CD4-positive, alpha-beta memory T cell (primary cell): ENCODE measurements at places on chromosomes 5 and 9. TPM values are rescaled to one million over a fixed set of nuclear protein-coding genes. Genes with fewer than 3 reads are reported as not detected.

DNA sequence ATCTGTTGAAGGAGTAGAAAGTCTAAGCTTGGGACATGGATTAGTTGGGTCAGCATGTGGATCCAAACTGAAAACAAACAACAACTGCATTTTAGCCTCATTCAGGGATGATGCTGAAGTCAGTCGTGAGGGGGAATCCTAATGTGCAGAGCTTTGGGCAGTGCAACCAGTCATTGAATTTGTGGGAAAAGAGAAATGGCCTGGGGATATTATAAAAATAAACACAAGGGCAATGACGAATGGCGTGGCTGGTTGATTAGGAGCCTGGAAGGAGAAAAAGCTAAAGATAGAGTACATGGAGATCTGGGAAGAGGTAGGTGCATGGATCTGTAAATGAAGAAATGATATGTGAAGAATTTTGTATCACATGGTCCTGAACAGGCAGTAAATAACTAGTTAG is 477.6 kb downstream of the TLE1 start:
- no peak for DNase-seq

DNA sequence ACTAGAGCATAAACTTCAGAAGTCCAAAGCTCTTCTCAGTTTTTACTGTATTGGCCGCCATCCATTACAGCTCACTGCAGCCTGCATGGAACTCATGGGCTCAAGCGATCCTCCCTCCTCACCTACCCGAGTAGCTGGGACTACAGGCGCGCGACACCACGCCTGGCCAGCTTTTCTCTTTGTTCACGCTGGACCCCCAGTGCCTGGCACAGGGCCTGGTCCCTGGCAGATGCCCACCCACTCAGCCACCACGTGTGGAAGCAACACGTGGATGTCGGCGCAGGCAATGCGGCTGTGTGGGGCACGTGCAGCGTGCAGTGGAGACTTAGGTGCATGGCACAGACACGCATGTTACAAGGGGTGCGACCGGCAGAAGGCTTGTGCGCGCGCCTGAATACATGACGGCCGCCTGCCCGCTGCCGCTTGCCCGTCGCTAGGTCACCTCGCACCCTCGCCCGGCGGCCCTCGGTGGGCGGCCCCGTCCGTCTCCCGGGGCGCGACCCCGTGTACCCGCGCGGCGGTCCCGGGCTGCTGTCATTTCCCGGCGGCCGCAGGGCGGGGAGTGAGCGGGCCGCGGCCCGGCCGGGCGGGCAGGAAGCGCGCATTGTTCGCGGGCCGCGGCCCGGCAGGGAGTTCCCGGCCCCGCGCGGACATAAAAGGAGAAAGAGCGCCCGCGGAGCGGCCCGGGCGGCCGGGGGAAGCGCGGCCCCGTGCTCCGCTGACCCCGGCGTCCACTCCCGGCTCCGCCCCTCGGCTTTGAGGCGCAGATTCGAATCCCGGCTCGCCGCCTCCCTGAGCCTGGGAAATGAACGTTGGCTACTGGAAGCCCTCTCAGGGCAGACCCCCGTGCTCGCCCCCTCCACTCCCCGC is 24.1 kb upstream of the PTGS1 start:
- no peak for DNase-seq

- no peak for DNase-seq
Observed at GRCh38 chr9:134283692-134284265, 42.5 kb upstream of the RXRA start.

GRCh38 chr5:78345485-78345884 is 14.9 kb upstream of the SCAMP1 start:
- no peak for DNase-seq

Gene SPOCK1
- not detected for total RNA-seq

DNA sequence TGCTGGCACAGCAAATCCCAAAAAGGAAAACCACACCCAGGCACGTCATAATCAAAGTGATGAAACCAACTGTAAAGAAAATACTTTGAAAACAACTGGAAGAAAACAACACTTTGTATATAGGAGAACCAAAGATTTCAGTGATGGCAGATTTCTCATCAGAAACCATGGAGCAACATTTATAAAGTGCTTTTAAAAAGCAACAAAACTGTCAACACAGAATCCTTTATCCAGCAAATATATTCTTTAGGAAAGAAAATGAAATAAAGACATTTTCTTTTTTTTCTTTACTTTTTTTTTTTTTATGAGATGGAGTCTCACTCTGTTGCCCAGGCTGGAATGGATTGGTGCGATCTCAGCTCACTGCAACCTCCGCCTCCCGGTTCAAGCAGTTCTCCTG is 5.3 kb upstream of the FAM151B start:
- no peak for DNase-seq

DNA sequence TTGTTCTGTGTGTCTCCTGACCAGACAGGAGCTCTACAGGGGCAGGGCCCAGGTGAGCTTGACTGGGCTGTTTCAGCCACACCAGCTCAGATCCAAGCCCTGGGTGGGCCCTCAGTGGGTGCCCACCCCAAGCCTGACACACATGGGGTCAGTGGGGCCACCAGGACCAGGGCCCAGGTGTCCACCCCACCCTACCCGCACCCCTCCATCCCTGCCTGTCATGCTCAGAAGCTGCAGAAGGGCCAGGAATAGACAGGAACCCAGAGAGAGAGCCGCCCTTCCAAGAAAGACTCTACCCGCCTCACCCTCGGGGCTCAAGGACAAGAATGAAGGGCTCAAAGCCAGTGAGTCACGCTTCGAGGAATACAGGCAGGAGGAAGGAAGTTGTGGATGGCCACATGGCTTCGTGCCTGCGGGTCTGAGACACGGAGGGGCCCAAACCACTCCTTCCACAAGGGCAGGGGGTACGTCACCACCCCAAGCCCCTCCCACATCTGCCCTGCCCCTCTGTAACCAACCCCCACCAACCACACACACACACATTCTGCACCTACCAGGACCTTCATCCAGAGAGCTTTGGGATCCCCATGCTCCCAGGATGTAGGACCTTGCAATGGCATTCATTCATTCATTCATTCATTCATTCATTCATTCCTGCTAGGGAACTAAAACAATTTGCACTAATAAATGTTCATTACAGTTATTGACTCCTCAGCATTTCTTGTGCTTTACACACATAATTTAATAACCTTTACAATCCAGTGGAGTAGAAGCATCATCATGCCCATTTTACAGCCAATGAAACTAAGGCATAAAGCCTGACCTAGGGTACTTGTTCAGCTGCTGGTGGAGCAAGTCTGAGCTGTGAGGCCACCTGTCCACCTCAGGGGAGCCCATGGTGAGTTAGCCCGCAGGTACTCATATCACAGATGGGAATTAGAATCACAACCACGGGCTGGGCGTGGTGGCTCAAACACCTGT is 55.9 kb upstream of the STXBP1 start:
- DNase-seq: peak; percentile 74

- DNase-seq: no peak
Observed at GRCh38 chr5:172894767-172895388, 60.8 kb downstream of the ERGIC1 start.

DNA sequence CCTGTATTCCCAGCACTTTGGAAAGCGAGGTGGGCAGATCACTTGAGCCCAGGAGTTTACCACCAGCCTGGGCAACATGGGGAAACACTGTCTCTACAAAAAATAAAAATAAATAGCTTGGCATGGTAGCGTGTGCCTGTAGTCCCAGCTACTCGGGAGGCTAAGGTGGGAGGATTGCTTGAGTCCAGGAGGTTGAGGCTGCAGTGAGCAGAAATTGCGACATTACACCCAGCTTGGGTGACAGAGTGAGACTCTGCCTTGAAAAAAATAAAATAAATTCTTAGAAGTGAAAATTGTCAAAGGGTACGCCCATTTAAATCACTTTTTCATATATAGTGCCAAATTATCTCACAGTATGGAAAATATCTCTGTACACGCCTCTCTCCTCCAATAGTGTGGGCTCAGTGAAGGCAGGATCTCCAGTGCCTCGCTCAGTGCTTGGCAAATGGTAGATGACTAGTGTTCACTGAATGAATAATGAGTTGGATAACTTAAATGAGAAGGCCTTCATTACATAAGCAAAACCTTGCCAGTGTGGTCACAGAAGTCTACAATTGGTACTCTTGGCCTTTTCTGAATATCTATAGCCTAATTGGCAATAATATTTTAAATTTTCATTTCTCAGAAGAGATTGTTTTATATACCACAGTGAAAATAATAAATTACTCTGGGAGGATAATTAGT is 9.4 kb upstream of the CCL28 start:
- DNase-seq: no peak

Gene LSM11
- 4.4 TPM for total RNA-seq

Gene ADAMTS2
- total RNA-seq: not detected

Gene PCA3
- not detected for total RNA-seq

DNA sequence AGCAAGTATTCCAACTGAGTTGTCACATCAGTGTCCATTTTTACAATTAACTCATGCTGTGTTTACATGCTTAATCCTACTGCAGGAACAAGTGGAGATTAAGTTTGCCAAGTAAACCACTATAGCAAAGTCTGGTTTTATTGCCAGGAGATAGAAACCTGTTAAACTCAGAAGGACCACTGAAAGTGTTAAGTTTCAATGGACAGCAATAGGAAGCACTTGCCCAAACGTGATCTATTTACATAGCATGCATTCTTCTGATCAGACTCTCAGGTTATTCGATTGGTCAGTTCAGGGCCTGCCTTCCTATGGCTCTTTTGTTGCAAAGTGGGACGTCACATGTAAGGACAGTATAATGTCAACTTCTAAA is 28.0 kb upstream of the IFNK start:
- DNase-seq: no peak

DNA sequence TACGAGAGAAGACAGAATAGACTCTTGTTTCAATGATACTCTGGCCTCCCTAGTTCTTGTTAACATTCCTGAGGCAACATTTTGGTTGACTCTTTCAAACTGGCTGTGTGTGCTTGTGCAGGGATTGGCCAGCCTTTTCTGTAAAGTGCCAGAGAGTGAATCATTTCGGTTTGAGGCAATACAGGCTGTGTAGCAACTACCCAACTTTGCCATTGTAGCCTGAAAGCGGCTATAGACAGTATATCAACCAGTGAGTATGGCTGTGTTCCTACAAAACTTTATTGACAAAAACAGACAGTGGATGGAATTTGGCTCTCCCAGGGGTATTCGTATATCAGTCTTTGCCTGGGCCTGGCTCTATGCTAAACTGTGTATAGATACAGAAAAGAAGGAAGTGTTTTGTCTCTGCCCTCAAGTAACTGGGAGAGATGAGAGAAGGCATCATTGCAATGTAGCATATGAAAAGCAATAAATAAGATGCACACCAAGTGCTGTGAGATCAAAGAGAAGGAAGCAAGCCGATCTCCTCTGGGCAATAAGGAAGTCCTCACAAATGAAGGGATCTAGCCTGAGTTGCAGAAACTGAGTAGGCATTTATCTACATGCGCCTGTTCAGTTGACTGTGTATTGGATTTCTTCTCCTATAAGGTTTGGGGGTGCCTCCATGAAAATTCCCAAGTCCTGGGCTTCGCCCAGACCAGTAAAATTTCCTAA is 568.0 kb upstream of the KLF4 start:
- DNase-seq: no peak

- no peak for DNase-seq
Observed at GRCh38 chr5:36058776-36059175, 7.9 kb downstream of the UGT3A2 start.

Gene PCDHGC5
- not detected for total RNA-seq

GRCh38 chr9:96062854-96063253 is 187.4 kb downstream of the ERCC6L2 start:
- DNase-seq: no peak

DNA sequence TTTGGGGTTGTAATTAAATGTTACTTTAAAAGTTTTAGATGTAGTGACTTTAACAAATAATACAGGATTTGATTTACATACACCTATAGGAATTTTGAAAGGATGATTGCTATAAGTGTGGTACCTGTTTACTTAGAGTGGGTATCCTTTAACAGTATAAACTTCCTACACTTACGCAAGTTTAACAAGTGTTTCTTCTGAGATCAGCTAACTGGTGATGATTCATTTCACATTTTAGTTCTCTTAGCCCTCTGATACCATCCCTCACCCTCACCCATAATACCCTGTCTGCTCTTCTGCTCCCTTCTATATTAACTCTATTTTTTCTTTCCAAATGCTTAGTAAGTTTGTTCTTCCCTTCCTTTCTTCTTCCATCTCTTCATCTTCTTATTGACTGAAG is 197.9 kb downstream of the GDNF start:
- no peak for DNase-seq

DNA sequence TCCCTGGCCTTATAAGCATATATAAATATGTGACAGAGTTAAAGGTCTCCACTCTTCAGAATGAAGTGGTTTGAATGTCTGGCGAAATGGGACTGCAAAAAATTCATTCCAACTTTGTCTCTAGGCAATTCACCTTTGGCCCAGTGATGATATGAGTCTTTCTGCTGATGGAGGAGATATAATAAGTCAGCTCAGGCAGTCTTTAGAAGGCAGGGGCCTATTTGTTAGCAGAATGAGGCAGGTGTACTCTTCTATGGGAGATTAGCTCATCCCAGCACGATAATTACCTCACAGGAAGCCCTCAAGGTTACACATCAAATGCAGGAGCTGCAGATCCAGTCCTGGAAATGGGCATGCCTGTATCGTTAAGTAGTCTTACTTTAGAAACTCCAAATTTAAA is 300.5 kb downstream of the NR2F1-AS1 start:
- DNase-seq: no peak

- no peak for DNase-seq
Observed at GRCh38 chr5:82388181-82388580, 110.0 kb upstream of the RPS23 start.

Gene ANKRD55
- 12.3 TPM for total RNA-seq

- no peak for DNase-seq
Observed at GRCh38 chr5:149719666-149720065, 10.4 kb upstream of the PPARGC1B start.

Gene PRR7
- total RNA-seq: 5.2 TPM

Gene FBN2
- total RNA-seq: 0.15 TPM
